Midbrain (tissue), 1 donor: ENCODE measurements at places on chromosomes 2 and 18.

- DNase-seq: no peak
These were observed 107.4 kb downstream of the POLR1A start for GRCh38 chr2:85998071-85998991.

DNA sequence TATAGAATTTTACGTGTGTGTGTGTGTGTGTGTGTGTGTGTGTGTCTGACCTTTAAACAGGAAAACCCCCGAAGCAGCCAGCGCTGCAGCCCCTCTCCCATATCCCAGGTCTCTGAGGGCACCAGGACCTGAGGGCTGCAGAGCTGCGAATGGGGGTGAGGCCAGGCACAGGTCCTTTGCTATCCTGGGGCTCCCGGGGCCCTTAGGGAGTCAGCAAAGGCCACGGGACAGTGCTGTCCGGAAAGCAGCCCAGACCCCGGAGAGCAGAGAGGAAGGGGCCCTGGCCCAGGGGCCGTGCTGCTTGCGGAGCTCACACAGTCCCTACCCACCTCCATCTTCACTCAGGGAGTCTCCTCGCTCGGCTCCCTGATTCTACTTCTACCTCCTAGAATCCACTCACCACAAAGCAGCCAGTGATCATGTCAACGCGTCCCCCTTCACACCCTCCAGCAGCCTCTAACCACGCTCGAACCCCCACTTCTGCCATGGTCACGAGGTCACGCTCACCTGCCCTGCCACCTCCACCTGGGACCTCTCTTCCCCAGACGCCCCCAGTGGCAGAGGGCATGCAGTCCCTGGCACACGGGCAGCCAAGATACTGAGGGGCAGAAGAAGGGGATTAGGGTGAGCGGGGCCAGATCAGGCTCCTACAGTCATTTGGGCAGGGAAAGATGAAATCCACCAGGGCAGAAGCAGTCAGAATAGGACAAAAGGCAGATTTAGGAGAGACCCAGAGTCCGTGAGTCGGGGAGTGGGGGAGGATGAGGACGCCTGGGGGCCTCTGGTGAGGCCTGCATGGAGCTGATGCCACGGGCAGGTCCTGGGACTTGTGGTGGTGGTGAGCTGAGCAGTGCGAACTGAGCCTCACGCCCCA is 86.7 kb downstream of the USP40 start:
- DNase-seq: no peak

GRCh38 chr2:167592441-167592840 is 655.0 kb downstream of the STK39 start:
- peak; percentile 64 for DNase-seq

DNA sequence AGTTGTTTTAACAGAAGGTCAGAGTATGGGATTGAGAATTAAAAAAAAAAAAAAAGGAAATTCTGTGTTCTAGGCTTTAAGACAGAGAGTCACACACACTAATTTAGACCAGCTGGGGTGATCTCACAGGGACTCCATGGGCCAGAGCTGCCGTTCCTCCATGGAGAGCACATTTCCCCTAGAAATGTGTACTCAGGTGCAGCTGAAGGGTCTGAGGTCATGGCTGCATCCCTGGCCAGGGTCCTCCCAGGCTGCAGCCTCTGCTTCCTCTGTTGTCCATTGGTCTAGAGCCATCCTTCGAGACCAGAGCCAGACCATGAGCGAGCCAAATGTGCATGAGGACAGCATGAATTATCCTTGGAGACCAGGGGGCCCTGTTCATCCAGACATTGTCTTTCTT is 190.1 kb upstream of the TNP1 start:
- DNase-seq: no peak

DNA sequence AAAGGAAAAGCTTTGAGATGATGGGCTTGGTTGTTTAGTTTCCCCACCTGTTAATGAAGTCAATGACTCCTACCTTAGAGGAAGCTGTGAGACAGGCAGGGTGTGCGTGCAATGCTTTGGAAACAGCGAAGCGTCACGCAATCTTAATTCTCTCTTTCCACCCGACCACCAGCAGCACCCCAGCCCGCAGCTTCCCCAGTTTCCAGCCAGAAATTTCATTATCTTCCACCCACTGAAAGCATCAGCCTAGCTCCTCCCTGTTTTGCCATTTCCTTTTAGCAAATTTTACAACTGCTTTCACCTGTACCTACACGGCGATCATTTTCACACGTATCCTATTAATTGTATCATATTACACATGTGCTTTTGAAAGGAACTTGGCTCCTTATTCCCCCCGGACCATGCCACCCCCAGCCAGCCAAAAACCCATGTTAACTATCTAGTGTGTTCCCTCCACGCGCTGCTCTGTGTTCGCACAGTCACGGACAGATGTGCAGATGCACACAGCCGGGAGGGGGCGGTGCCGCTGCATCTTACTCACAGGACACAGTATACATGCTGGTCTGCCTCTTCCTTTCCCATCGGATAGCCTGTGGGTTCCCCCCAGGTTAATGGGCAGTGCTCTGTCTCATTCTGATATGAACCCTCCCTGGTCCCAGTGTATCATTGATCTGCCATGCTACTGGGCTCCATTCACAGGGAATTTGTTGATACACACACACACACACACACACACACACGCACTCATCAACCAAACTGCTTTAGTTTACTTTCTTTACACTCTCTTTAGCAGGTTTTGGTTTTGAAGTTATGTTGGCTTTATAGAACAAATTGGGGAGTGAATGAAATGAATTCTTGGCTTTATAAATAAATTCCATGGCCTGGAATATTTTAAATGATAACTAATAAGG is 22.4 kb downstream of the CYP27C1 start:
- no peak for DNase-seq

- DNase-seq: no peak
These were observed 6.4 kb downstream of the FN1 start for GRCh38 chr2:215429424-215429823.

GRCh38 chr2:224711381-224711780 is 4.8 kb downstream of the CCDC195 start:
- no peak for DNase-seq

DNA sequence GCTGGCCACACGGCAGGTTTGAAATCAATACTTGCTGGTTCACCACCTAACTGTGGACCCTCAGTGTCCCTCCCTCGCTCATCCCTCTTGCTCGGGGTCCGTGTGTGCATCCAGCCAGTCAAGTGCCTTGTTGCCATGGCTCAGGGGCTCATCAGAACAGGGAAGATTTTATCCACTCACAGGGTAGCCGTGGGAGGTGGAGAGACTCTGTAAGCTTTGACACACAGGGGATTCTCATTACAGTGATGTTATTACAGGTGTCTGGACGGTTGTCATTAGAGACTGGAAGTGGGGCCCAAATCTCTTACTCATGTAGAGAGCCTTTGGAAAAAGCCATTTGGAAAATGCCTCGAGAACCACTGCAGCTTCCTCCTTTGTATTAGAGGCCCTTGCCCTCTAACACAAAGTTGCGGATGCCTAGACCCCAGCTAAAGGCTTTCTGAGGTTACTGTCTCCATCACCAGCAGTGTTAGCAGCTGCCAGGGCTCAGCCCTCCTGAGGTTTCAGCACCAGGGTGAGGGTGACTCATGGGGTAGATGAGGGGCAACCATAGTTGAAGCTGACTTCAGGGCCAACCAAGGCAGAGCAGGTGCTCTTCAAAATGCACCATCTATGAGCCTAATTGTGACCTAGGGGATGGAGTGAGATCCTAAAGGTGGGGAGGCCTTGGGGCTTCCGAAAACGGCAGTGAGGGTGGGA is 195.6 kb downstream of the CLIP4 start:
- no peak for DNase-seq

GRCh38 chr2:147197754-147198483 is 646.9 kb upstream of the ACVR2A start:
- DNase-seq: no peak

DNA sequence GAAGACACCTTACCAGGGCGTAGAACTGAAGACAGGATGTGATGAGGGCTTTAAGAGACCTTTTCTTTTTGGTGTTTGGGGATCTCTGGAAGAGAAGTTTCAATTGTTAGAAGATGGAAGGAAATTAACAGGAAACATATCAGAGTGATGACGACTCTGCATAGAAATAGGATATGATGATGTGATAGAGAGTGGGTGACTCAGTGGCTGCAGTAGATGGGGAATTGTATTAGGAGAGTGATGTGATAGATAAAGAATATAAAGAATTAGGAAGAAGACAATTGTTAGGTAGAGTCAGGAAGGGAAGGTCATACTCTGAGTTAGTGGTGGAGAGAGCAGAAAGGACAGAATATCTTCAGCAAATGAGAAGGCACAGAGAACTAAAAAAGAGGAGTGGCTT is 593.9 kb downstream of the NYAP2 start:
- DNase-seq: no peak

DNA sequence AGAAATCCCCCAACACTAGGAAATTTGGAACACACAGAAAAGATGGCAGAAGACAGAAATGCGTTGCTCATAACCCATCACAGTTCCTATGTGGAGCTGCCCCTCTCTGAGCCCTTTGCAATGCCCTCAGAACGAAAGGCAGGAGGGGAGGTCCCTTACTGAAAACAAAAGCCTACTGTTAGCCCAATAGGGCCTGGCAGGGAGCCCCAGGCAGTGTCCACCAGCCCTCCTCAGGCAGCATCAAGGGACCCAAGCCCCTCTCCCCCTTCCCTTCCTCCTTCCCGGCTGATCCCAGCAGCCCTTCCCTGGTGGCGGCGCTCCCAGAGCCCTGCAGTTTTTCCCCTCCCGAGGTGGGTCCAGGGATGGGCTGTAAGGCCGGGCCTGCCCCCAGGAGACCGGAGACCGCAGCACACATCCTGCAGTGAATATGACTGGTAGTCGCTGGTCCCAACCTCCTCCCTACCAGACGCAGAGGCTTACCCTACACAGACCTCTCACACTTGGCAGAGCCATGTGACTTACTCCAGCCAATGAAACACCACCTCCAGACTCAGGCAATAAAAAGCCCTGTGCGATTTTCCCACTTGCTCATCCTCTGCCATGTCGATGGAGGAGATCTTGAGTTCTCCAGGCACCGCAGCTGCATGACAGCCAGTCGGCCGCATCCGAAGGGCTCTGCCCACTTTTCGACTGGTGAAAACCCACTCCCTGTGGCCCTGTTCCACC is 19.4 kb upstream of the DUSP2 start:
- peak; percentile 70 for DNase-seq

GRCh38 chr18:9441061-9441460 is 34.3 kb upstream of the RALBP1 start:
- no peak for DNase-seq

GRCh38 chr2:88141952-88142351 is 14.1 kb upstream of the FABP1 start:
- no peak for DNase-seq

- peak; percentile 82 for DNase-seq
These were observed 200.4 kb downstream of the INO80D start for GRCh38 chr2:205885492-205886099.

GRCh38 chr2:154551649-154552048 is 146.8 kb upstream of the KCNJ3 start:
- no peak for DNase-seq

DNA sequence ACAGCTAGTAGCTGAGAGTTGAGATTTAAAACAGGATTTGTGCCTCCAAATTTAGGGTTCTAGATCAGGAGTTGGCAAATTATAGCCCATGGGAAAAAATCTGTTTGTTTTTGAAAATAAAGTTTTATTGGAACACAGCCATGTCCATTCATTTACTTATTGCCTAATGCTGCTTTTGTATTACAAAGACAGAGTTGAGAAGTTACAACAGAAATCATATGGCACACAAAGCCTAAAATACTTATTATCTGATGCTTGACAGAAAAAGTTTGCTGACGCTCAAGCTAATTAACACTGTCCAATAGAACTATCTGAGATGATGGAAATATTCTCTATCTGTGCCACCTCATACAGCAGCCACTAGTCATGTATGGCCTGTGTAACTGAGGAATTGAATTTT is 229.1 kb upstream of the RASGRP3 start:
- DNase-seq: no peak

DNA sequence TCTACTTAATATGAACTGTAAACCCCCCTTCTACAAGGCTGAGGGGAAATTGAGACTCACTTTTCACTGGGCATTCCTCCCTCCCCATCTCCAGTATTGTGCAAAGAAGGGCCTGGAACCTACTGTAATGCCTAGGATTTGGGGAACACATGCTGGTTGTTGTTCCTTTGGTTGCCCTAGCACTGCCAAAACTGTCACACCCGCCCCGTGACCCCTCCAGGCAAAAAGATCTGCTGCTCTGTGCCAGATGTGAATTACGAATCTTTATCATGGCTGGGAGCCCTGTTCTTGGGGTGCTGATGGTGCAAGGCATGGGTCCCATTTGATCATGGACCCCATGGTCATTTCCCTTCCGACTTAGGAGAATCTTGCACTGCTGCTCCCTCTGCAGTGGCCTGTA is 95.4 kb downstream of the CABLES1 start:
- DNase-seq: no peak

DNA sequence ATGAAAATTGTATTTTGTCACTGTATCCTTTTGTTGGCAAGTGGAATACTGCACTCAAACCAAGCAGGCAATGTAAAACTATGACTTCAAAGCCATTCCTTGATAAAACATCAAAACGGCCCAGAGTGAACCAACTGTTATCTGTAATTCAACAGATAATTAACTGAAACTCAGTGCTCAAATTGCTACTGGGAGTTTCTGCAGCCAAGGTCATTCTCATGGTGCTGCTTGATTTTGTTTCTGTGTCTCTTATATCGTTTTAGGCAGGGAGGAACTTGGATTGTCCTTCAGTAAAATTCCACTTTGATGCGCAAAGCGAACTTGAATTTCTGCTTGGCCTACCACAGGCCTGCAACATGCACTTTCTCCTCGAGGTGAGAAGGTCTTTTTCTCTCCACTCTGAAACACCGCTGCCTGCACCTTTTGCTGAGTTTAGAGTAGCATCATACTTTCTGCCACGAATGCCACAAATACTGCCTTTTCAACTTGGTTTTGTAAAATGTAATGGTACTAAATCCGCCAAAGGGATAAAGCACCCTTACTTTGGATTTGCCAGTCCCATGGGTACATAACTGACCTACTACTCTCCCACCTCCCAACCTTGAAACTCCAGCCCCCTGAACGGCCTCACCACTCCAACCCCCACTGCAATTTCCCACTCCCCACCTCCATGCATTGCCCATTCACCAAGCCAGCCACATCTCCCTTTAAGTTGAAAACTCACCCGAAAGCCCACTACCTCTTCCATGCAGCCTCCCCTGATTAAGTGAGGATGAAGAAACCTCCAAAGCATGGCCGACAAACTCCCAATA is 204.7 kb downstream of the TGIF1 start:
- no peak for DNase-seq

GRCh38 chr2:47508641-47509040 is 105.7 kb downstream of the MSH2 start:
- no peak for DNase-seq

DNA sequence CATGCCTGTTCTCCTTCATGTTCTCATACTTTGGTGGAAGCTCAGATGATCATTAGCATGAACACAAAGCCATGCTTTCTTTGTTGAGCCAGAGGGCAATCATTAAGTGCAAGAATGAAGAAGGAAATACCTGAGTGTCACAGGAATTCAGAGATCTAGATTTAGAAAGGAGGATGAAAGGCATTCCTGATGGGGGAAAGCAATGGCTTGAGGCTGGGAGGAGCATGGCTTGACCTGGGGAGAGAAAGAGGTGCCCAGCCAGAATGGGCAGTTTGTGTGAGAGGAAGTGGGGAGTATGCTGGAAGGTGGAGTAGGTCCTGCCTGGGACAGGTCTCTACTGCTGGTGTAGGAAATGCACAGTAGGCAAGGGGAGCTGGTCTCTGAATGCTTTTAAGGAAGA is 35.1 kb downstream of the SLC4A3 start:
- no peak for DNase-seq

- no peak for DNase-seq
These were observed 59.1 kb downstream of the ZEB2 start for GRCh38 chr2:144460727-144461307.

GRCh38 chr2:2619995-2620394 is 288.9 kb upstream of the MYT1L start:
- DNase-seq: no peak

GRCh38 chr2:172047566-172048507 is 37.5 kb upstream of the DLX1 start:
- no peak for DNase-seq
